ENCODE measurements at places on chromosomes 3 and 15.

GRCh38 chr3:52232279-52233107 lies 6.5 kb downstream of the TWF2 start:
- no peak for DNase-seq

- no peak for DNase-seq
Measured at GRCh38 chr3:145243875-145244274, 917.1 kb downstream of the PLOD2 start.

DNA sequence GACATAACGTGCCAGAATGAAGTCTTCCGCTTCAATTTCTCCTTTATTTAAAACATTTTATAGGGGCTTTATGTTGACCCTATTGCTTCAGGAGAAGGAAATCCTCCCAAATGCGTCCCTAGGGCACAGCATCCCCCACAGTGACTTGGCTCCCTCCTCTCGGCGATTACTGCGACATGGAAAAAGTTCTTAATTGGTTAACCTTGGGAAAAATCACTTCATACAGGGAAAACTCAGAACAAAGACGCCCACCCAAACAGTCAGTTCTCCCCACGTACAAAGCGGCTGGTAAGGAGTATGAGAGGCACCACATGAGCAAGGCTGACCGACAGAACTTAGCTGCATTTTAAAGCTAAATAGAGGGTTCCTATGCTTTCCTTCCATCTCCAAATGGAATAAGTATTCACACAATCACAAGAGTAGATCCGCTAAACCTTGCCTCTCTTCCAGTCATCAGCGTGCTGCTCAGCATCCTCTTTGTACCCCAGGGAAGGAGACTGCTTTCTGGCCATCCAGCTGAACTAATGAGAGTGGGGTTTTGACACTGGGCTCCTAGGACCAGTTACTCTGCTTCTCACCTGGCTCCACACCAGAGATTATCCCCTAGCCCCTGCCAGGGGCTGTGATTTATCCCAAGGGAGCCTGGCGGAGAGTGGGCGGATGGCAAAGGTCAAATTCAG lies 415.3 kb upstream of the WNT5A start:
- no peak for DNase-seq

- DNase-seq = no peak
Measured at GRCh38 chr3:53830944-53831343, 15.3 kb downstream of the CHDH start.

DNA sequence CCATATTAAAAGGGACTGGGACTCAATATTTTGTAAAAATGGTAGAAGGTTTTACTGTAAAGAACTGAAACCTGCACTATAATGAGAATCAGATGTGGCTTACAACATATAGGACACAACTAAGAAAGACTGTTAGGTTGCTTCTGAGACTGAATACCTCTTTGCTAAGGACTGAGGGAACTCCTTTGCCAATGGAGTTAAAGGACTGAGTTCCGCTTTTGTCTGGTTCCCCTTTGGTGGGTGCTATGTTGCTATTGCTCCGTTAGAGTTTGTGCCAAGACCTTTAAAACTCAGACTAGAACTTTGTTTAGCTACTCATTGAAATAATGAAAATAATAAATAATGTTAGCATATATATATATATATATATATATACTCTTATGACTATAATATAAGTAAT lies 147.8 kb upstream of the KCNMB2 start:
- no peak for DNase-seq

- DNase-seq = no peak
Measured at GRCh38 chr15:60057554-60057953, 53.4 kb downstream of the FOXB1 start.

DNA sequence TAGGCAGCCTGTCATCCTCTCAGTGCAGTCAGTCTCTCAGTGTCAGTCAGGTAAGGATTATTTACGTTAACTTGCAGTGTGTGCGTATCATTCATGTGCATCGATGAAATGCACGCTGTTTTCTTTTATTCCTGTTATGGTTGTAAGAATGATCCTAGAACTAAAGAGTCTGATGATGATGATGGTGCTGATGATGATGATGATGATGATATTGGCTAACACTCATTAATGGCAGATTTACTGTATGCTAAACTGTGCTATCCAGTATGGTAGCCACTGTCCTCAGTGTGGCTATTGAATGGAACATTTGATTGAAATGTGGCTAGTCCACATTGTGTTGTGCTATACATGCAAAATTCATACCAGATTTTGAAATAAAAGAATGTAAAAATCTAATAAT lies 39.4 kb downstream of the FANCI start:
- no peak for DNase-seq

- DNase-seq = no peak
Measured at GRCh38 chr3:146577662-146578061, 27.5 kb downstream of the PLSCR5 start.

DNA sequence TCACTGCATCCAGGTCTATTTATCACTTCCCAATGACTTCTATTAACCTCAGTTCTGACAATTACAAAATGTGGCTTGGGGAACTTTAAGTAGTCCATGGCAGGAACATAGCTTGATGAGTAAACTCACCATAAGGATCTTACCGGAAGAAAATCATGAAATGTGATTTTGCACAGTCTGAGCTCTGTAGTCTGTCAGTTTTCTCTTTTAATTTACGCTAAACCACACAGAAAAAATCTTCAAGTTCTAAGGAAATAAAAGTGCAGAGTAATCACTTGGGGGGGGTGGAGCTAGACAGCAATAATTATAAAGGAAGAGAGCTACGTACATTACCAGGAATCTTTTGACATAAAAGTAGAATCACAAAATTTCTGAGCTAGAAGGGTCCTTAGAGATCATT lies 9.2 kb downstream of the TBC1D5 start:
- no peak for DNase-seq

DNA sequence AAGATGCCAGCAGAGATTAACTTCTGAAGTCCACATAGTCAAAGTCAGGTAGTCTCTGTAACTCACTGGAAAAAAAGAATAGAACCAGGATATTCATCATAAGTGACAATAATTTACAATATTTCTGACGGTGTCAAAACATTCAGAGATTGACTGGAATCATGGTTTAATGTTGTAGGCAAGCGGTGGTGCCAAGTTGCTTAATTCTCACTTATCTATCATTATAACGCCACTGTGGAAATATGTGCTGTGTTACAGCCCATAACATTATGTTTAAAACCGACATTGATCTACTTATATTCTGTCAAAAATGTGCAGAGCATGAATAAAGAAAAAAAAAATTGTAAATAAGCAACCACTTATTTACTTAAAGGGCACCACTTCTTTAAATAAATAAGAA lies 801.7 kb downstream of the DIPK2A start:
- DNase-seq = no peak
